Effector memory CD4-positive, alpha-beta T cell (primary cell): ENCODE measurements at places on chromosomes 16 and 17.

- no peak for DNase-seq
Measured at GRCh38 chr16:4212934-4213296, 29.0 kb downstream of the SRL start.

DNA sequence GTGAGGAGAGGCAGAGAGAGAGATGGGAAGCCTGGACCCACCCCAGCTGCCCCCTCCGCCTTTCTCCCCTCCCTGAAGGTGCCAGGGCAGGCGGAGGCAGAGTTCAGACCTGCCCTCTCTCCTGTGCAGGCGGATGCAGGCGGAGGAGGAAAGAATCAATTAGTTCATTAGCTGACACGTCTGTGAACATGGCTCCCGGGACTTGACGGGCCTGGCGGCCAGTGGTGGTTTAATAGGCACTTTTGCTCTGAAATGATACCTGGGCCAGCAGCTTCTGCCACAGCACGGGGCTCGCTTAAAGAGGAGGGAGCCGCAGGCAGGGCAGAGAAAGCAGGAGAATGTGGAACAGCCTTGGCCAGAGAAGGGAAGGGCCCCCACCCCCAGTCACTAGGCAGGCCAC, 98.1 kb downstream of the SDK2 start:
- no peak for DNase-seq

- no peak for DNase-seq
Measured at GRCh38 chr16:88012360-88012759, 61.1 kb downstream of the BANP start.

DNA sequence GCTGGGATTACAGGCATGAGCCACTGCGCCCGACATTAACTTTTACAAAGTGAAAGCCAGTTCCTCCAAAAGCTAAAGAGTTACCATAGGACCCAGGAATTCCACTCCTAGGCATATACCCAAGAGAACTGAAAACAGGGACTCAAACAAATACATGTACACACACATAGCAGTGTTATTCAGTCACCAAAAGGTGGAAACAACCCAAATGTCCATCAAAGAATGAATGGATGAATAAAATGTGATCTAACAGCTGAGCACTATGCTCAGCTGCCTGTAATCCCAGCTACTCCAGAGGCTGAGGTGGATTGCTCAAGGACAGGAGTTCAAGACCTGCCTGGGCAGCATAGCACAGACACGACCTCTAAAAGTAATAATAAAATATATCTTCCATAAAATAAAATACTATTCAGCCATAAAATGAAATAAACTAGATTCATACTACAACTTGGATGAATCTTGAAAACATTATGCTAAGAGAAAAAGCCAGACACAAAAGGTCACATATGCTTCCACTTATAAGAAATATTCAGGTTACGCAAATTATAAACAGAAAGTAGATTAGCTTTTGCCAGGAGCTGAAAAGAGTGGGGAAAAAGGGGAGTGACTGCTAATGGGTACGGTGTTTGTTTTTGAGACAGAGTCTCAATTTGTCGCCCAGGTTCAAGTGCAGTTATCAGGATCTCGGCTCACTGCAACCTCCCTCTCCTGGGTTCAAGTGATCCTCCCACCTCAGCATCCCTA, 9.3 kb upstream of the USP7 start:
- no peak for DNase-seq

DNA sequence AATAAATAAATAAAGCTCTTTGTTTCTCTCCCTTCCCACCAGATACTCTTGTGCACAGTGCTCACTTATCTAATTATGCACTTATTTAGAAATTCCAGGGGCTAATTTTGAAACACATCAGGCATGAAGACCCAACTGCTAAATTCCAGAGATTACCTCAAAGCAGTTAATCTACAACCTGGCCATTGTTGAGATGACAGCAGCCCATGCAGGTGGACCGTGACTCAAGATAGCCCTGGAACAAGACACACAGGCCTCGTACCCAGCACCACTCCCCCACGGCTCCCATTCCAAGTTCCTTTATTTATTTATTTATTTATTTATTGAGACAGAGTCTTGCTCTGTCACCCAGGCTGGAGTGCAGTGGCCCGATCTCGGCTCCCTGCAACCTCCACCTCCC, 60.1 kb upstream of the NPEPPS start:
- DNase-seq = no peak
